ENCODE measurements at places on chromosomes 3 and 15.

GRCh38 chr3:194876403-194877095, 190.9 kb downstream of the FAM43A start:
- DNase-seq: no peak

GRCh38 chr3:87615506-87615905, 339.1 kb upstream of the POU1F1 start:
- DNase-seq: no peak

DNA sequence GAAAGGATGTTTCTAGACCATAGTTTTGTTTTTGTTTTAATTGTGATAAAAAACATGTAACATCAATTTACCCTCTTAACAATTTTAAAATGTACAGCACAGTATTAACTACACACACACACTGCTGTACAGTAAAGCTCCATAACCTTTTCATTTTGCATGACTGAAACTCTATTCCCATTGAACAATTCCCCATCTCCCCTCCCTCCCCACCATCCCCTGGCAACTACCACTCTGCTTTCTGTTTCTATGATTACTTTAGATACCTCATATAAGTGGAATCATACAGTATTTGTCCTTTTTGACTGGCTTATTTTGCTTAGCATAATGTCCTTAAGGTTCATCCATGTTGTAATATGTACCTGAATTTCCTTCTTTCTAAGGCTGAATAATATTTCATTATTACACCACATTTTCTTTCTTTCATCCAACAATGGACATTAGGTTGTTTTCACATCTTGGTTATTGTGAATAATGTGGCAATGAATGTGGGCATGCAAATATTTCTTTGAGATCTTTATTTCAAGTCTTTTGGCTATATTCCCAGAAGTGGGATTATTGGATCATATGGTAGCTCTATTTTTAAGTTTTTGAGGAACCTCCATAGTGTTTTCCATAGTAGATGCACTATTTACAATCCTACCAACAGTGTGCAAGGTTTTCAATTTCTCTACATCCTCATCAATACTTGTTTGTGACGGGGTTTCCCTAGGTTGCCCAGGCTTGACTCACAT, 10.7 kb downstream of the CHST14 start:
- no peak for DNase-seq

DNA sequence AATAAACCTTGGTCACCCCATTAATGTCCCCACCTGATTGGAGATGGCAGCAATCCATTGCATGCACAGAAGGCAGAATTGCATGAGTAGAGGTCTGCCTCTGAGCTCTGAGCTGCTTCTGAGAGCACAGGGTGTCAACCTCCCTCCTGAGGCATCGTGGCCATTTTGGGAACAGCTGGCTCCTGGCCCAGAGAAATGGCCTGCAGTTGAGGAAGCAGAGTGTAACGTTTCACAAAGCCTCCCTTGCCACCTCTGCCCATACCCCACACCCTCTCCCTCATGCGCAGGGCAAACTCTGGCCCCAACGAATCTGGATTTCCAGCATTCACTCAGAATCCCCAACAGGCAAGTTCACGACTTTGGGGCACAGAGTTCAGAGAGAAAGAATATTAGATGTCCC, 198.9 kb downstream of the ADAMTS9 start:
- DNase-seq: no peak

DNA sequence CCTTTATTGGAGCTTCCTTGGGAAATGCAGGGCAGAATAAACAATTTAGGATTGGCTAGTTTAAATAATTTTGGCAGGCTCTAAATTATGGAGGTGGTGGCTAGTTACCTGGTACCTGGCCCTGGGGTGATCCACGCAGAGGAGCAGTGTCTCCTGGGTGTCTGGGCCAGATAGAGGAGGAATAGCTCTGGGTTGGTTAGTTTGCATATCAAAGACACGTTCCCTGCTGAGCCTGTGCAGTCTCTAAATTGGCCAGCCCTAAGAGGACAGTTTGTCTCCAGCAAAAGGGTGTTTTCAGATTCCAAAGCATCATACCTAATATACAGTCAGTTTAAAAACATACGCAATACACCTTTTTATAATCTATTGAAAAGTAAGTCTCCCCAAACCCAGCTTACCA, 333.3 kb upstream of the TPM1 start:
- DNase-seq: no peak

DNA sequence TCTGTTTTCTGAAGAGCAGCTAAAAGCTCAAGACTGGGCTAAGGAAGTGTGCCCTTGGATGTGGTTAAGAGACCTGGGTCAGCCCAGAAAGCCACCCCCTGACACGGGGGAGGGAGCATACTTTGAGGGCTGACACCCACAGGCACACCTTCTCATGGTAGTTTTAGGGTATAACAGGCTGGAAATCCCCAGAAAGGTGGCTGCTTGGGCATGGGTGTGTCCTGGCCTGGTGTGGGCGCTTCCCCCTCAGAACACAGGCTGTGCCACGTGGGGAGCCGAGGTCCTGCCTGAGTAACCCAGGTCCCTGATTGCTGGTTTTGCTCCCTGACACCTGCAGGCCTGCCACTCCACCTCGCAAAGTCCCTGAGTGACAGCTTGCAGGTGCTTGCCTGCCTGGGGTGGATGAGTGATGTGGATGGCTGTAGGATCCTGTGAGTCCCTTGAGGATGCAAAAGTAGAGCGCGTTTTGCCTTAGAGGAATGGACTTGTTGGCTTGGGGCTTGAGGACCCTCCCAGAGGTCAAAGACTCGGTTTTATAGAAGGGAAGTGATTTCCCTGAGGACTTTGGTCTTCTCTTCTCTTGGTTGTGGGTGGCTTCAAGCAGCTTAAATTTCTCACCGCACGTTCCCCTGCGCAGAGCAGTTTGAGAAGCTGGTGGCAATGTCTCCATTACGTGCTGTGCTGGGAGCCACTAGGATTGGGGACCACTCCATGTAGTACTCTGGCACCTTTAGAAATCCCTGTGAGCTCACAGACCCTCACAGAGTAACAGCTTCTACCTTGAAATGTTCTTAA, 94.4 kb downstream of the DNASE1L3 start:
- peak; percentile 22 for DNase-seq

DNA sequence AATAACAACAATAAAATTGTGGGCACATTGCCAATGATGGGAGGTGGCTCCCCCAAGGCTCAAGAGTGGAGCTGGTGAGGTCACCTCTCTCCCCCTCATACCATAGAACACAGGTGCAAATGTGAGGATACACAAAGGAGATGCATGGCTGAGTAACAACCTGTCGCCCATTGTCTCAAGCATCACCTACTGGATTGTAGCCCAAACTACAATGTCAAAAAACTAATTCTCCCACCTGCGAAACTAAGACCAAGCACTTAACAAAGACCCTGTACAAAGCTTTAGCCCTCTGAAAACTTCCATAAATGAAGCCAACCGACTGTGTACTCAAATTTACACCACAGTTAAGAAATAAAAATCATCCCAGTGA, 50.4 kb upstream of the IGSF11 start:
- no peak for DNase-seq

GRCh38 chr15:75107908-75108838, 84.8 kb downstream of the PPCDC start:
- peak; percentile 33 for DNase-seq

GRCh38 chr3:140434261-140434905, 243.5 kb upstream of the TRIM42 start:
- no peak for DNase-seq

GRCh38 chr15:89888214-89888804, 5.5 kb downstream of the AP3S2 start:
- DNase-seq: no peak

GRCh38 chr3:174251681-174252080, 607.5 kb upstream of the NAALADL2 start:
- no peak for DNase-seq

- DNase-seq: no peak
Observed at GRCh38 chr15:33034588-33034987, 159.9 kb downstream of the FMN1 start.

DNA sequence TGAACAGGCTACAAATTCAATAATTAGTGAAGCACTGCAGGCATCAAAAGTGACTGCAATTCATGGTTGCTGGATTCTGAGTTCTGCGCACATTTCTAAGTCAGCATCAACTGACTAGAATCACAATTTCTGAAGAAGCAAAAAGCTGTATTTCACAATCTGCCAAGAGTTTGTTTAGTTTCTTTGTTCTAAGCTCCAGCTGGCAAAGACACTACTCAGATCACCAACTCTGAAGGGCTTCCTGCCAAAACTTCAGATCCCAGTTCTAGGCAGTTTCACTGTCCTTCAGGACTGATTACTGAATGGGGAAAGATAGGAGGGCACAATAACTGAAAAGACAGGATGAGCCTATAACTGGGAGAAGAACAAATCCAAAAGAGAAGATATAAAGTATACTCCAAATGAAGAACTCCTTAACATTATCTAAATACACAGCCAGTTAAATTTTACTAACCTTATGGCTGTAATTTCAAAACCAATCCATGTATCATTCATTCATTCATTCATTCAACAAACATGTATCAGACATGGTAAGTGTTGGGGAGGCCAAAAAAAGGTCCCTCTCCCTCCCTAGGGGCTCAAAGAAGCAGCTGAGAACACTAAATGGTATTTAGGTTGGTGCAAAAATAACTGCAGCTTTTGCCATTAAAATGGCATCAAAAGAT, 17.1 kb downstream of the TJP1 start:
- no peak for DNase-seq

DNA sequence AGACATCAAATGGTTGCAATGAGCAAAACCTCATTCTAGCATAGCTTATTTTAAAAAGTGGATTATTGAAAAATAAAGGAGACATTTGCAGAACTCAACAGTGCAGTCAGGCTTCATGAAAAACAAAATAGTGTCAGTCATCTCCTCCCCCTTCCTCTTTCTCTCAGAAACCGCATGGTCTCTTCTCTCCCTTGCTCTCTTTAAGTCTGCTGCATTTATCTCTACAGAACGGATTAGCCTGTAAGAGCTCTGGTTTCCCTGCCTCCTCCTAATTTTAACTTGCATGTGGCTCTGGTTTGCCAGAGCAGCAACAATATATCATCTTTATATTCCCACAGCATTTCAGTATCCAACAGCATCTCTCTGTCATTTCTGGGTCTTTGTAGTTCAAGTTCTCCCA, 609.0 kb downstream of the MECOM start:
- DNase-seq: no peak

DNA sequence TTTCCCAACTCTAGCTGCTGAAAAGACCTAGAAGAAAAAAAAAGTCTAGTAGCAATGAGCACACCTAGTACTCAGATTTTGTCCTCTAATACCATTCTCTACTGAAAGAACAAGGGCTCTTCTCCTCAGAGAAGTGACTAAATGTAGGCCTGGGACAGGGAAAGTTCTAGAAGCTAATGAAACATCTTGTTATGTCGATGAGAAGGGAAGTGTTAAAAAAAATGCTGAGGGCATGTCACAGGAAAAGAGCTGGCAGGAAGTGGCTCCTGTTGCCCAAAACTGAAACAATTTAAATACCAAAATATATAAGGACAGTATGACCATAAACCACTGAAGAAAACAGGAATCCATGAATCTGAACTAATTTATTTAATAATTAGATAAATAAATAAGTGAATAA, 581.4 kb upstream of the TBL1XR1 start:
- DNase-seq: no peak

DNA sequence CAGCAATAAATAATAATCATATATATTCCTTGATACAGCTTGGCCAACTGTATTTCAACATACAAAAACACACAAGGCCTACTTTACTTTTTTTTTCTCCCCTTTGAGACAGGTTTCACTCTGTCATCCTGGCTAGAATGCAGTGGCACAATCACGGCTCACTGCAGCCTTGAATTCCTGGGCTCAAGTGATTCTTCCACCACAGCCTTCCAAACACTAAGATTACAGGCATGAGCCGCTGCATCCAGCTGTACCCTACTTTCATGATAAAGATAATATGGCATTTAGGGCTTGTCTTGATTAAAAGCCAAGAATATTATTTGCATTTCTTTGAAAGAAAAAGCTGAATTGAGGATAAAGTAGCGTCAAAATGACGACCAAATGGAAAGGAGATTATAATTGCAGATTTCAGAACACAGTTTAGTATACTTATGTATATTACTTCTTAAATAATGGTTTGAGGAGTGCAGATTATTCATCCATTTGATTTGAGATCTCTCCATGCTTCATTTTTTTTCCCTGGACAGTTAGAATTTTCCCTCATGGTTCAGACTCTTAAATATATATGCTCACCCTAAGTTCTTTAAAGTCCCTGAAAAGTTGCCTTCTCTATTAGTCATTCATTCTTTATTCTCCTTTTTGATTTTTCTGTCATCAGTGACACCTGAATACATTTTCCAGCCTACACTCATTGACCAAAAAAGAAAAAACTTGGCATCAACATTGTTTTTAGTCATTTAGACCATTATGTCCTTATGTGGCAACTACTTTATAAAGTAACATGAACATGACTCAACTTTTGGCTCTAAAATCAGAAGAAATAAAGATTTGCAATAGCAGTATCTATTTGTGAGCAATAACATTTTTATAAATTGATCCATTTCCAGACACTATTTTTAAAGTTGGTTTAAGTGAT, 48.5 kb upstream of the MLF1 start:
- DNase-seq: no peak

DNA sequence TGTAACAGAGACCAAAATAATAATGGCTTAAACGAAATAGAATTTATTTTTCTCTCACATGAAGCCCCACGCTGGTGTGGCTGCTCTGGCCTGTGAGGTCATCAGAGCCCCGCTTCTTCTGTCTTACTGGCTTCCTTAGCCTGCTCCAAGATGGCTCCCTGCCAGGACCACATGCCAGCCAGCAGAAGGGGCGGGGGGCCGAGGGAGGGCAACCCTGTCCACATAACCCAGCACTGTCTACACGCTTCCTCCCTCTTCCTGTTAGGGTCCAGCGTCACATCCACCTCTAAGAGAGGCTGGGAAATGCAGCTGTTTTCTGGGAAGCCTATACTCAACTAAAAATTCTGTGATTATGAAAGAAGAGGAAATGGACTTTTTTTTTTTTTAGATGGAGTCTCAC, 107.9 kb upstream of the DLG1 start:
- no peak for DNase-seq

GRCh38 chr3:57594144-57594543, 3.0 kb downstream of the ARF4 start:
- DNase-seq: no peak

DNA sequence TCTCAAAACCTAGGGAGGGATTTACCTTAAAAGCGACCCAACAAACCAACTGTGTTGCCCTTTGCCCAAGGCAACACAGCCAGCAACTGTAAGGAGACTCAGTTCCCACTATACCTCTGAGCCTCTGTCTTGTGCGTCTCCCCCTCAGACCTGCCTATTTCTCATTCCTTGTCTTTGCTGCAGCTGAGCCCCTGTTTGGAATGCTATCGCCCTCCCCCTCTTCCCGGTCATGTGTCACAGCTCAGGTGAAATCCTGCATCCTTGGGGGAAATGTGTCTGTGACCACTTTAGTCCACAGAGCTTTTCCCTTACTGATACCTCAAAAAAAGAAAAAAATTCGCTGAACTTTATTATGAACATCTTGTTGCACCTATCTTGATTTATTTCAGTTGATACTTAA, 52.0 kb upstream of the LRIG1 start:
- no peak for DNase-seq

Data from stimulated activated CD8-positive, alpha-beta memory T cell treated with anti-CD3 and anti-CD28 coated beads, Interleukin-4, amount 100 ng/mL, for 4 hours (primary cell).